ENCODE measurements at places on chromosomes 6 and 20.

DNA sequence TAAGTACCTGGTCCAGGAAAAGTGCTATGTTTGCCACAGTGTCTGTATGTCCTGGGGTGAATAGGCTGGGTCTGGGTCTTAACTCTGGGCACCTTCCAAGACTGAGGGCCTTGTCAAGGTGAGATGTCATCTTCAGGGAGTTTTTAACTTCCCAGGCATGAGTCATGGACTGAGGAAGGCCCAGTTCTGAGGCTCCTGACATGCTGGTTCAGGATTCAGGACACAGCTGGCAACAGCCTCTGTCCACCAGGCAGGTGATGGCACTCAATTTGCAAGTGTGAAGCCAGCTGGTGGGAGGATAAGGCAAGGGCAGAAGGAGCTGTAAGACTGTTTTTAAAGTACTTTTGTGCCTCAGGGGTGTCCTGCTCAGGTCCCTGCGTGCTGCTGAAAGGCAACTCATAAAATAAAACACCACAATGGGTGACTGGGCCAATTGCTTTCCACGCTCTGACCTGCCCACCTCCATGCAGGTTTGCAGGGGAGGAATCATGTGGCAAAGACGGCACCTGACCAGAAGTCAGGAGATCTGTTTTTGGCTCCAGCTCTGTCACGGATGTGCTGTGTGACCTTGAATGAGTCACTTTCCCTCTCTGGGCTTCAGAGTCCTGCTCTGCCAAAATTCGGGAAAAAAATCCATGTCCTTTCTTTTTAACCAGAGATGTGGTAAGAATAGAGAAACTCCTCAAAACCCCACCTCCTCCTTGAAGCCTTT, 4.9 kb upstream of the PACSIN1 start:
- DNase-seq = no peak

- DNase-seq = no peak
Observed at GRCh38 chr20:35290186-35290886, 1.9 kb downstream of the FAM83C start.

DNA sequence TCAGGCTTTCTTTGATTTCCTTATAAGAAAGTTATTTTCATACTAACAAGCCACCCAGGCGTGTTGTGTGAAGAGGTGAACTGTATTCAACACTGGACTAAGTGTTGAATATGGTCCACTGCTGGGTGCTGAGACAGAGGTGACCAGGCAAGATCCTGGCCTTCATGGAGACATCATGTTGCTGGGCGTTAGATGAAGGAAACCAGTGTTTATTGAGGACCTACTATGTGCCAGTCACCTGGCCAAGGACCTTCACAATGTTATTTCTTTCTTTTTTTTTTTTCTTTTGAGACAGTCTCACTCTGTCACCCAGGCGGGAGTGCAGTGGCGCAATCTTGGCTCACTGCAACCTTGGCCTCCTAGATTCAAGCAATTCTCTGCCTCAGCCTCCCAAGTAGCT, 1.9 kb upstream of the TREML1 start:
- no peak for DNase-seq

GRCh38 chr6:149149653-149150052, 167.9 kb upstream of the TAB2 start:
- DNase-seq = no peak

DNA sequence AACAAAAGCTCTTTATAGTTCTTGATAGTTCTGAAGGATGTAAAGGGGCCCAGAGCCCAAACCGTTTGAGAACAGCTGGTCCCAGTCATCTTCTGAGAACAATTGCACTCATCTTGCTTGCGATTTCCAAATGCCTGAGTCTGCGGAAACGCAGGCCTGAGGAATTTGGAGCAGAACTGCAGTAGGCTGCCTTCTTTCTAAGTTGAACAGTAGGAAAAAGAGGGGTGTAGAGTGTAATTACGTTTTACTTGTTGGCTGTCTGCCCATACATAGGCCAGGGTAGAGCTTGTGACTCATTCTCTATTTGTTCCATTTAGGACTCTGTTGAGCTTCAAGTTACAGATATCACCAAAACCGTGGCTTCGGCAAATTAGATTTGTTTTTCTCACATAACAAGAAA, 42.0 kb upstream of the KIF16B start:
- no peak for DNase-seq

DNA sequence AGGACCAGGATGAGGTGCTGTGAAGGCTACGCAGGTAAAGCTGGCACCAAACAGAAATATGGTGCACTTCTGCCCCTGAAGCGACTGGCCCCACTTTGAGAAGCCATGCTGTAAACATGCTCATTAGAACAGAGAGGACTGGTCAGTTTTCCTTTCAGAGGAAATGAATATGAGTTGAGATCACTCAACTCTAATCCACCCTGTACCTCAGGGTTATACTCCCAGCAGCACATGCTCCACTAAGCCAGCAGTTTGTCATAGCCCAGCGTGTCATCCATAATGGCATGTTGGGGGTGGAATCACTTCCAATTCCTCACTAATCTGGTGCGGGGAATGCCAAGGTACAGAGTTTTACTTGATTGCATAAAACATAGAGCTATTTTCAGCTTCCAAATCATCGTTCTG, 98.1 kb downstream of the HIVEP2 start:
- DNase-seq = peak; percentile 74

DNA sequence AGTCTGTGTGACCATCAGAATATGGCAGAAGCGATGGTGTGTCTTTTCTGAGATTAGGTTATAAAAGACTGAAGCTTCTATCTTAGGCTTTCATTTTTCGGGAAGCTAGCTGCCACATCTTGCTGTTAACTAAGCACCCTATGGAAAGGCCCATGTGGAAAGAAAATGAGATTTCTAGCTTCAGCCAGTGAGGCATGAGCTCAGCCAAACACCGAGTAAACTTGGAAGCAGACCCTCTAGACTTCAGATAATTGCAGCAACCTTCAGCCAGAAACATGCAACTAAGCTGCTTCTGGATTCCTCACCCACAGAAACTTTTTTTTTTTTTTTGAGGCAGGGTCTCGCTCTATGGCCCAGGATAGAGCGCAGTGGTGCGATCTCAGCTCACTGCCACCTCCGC, 20.6 kb downstream of the LOC128125822 start:
- DNase-seq = no peak

DNA sequence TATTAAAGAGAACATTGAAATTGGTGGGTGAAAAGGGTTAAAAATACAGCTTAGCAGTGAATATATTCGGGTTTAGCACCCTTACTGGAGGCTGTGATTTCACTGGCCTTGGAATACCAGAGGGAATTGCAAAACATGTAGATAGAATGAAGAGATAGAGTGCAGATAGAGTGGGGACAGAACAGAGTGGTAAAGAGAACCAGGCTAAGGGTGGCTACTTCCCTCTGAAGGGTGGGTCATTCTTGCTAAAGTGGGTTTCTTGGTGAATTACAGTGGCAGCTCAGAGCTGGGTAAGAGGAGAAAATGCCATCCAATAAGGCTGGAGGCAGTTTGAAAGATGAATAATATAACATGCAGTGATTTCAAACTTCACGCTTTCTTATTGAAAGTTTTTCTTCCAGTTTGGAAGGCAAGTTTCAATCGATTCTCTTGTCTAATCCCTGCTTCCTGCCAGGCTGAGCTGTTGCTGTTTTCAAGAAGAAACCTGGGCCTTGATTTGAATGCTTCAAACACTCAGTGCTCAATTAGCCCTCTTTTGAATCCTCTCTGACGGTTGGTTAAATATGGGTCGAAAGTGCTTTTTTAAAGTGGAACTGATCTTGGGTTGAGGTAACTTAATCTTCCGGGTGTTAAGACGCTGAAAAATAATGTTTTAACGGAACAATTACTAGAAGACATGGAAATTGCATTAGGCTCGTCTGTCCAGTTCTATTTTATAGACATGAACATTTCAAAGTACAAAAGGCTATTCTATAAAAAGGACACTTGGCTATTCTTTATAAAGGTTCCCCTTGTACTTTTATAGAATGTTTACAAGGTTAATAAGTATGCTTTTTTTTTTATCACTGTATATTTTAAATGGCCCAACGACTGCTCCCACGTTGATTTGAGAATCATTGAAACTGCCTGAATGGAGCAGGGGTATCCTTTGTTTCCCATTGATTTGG, 203.3 kb downstream of the BCAS1 start:
- no peak for DNase-seq

Data from putamen (tissue), 1 donor.